ENCODE measurements at places on chromosomes 7 and 10.

DNA sequence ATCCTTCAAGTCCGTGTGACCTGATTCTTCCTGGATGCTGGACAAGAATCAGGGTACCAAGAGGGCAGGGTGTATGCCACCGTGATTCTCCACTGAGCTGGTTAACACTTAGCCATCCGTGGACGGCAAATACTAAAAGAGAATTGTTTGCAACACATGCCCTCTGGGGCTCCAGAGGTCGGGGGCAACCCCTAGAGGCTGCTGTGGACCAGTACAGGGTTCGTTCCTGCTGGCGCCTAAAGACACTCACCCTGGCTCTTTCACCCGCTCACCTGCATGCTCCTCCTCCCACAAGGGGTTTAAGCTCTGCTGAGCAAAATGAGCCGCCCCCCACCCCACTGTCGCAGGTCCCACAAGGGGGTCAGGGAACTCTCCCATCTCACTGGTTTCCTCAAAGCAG lies 148.7 kb upstream of the ITGB1 start:
- no peak for DNase-seq

- DNase-seq, result peak; percentile 79
Measured at GRCh38 chr7:107971613-107972012, 31.3 kb downstream of the LAMB1 start.

DNA sequence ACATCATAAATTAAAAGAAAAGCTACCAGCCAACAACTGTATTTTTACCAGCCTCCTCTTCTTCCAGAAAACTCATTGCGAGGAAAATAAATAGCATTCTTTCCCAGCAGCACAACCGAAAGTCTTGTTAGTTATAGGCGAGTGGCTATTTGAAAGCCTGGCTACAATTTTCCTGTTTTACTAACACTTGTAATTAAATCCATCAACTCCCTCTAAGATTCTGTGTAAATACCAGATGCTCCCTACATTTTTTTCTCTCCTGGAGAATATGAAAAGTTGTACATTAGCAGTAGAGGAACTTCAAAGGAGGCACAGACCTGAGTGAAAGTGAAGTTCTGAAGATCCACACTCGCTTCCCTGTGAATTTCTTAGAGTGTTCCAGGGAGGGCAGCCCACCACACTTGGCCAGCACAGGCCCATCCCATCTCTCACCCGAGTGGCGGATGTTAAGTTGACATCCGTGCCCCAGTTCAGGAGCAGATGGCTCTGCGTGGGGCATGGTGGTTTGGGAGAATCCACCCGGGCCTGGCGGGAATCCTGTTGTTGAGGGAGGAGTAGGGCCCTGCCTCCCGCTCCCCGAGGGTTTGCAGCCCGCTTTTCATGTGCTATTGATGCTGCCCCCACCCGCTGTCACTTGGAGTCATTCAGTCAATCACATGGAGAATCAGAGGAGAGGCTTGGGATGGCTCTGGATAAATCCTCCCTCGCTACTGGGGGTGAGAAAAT lies 451.0 kb upstream of the GALNT17 start:
- DNase-seq, result no peak

GRCh38 chr7:95469187-95469586 lies 16.6 kb upstream of the ASB4 start:
- no peak for DNase-seq

GRCh38 chr10:62657244-62657835 lies 147.2 kb upstream of the ADO start:
- no peak for DNase-seq

DNA sequence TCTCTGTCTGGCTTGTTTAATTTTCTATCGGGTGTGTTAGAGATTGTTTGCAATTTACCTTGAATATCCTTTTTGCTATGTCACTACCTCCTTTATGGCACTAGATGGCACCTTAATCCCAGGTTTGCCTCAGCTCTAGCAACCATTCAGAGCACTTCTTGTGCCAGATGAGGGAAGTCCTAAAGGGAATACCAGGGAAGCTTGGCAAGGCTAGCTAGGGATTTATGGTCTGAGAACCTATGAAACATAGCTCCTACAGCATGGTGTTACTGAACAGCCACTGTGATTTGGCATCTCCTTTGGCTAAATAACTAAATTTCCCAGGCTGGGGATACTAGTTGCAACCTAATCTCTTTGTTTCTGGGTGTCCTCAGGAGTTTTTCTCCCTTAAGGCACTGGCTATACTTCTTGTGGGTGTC lies 69.0 kb upstream of the VOPP1 start:
- peak; percentile 90 for DNase-seq

DNA sequence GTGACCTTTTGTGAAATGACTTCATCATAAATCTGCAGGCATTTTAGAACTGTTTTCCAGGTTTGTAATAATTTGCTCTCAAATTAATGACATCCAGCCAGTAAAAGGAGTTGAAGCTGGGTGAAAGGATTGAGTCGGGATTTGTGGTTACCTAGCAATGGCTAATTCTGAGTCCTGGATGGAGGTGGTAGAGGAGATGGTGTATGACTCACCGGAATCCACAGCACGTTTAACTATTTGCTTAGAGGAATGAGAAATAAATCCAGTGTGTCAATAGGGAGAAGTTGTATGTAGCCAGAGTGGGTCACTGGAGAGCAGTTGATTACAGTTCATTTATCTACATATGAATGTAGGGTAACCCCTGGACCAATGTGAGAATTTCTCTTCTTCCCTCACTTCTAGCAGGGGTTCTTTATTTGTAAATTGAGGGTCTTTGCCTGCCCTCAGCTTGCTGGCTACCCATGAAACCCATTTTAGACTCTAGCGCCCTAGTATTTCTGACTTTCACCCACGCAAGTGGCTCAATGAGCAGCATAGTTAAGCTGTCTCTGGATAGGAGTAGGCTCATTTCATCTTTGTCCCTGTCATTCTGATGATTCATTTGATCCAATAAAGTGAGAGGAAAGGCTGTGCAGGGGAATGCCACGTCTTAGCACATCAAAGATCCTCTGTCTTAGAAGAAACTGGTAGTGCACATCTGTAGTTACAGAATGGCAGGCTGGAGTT lies 547.8 kb downstream of the SORCS3 start:
- DNase-seq, result peak; percentile 84

- DNase-seq, result no peak
Measured at GRCh38 chr7:134654104-134654775, 7.6 kb downstream of the BPGM start.

DNA sequence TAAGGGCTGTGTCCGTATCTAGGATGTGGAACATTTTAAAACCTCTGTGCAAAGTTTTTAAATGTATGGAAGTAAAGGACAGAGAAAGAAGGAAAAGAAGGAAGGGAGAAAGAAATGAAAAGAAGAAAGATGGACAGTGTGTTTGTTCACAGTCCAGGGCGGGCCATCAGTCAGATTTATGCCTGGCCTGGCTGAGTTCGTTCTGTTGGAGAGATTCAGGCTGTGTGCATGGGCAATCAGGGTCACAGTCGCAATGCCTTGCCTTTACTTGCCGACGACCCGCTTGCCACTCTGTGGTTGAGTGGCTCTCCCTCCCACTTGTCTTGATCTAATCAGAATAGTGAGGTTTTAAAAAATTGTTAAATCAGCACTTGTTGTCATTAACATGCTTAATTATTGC lies 369.4 kb upstream of the BMPER start:
- no peak for DNase-seq

DNA sequence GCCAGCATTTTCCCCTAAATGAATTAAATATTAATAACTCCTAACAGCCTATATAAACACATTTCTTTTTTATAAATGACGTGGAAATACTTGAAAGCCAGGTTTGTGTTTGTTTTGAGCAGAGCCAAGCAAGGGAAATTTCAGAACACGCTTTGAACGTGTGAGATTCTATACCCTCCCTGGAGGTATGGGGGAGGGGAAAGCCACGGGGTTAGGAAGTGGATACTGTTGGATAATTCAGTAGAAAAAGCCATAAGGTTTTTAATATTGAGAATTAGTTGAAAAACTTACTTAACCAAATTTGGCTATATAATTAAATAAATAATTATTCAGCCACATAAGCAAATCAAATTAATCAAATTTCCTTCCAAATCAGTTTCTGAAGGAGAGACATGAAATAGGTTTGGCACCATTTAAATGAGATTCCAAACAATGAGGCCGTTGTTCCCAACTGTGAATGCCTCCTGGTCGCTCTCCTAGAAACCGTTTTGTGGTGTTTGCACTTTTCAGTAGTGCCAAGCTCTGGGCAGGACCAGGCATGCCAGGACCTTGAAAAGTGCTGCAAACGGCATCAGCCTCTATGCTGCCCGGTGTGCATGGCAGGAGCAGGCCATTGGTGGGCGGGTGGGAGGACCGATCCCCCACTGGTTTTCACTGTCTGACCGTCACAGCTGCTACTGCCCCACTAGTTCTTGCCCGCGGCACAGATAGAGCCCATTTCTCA lies 88.1 kb downstream of the SEPTIN14 start:
- no peak for DNase-seq

- DNase-seq, result no peak
Measured at GRCh38 chr10:20257422-20257821, 441.2 kb downstream of the PLXDC2 start.

- no peak for DNase-seq
Measured at GRCh38 chr10:86744067-86744725, 12.2 kb upstream of the BMPR1A start.

DNA sequence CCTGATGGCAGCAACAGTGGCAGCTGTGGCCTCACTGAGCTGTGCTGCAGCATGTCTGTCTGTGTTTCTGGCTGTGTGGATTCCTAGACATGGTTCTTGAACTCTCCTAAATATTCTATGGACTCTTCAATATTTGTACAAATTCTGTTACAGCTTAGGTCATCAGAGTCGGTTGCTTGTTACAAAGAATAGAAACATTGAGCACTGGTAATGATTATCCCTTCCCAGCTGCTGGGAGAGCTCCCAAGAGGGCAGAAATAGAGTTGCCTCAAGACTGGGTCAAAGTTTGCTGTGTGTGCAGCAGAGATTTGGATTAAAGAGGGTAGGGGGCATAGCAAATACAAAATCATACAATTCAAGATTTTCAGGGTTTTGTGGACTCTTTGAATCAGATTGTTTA lies 337.1 kb upstream of the AKR1E2 start:
- peak; percentile 38 for DNase-seq

GRCh38 chr7:44621034-44621749 lies 14.8 kb downstream of the OGDH start:
- no peak for DNase-seq

DNA sequence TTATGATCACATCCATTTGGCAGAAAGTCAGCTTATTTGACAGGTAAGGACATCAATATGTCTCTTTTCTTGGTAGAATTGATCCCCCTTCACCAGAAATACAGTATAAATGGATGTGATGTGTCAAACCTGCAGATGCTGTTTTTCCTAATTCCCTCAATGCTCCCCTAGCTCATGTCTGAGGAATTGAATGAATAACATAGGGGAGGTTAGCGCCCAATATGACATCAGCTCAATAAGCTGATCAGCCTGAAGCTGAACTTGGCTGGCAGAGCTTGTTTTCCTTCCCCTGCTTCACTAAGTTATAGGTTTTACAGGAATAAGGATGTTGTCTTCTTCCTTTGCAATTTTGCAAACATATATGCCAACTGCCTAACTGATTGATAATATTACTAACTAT lies 132.5 kb downstream of the REEP3 start:
- DNase-seq, result no peak

- DNase-seq, result peak; percentile 68
Measured at GRCh38 chr7:75977743-75978142, 16.7 kb downstream of the TMEM120A start.

GRCh38 chr7:139488810-139489209 lies 5.3 kb upstream of the KLRG2 start:
- peak; percentile 17 for DNase-seq

DNA sequence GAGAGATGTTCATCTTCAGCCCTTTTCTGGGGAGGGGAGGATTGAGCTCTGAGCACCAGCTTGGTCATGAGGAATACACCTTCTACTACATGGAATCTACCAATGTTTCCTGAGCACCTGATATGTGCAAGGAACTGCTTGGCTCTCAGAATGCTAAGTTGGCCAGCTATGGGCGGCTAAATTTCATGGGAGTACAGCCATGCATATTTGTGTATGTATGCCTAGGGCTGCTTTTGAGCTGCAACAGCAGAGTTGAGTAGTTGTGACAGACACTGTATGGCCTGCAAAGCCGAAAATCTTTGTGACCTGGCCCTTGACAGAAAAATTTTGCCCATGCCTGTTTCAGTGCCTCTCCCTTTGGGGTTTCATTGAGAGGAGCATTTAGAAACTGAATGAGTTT lies 44.9 kb downstream of the NPY start:
- DNase-seq, result no peak

GRCh38 chr10:72243822-72244437 lies 27.9 kb upstream of the ASCC1 start:
- peak; percentile 95 for DNase-seq

- peak; percentile 58 for DNase-seq
Measured at GRCh38 chr10:66811211-66811610, 114.6 kb upstream of the LRRTM3 start.

- DNase-seq, result no peak
Measured at GRCh38 chr10:82148764-82149163, 273.8 kb downstream of the NRG3 start.

GRCh38 chr10:23702977-23703414 lies 264.1 kb downstream of the OTUD1 start:
- DNase-seq, result peak; percentile 49

DNA sequence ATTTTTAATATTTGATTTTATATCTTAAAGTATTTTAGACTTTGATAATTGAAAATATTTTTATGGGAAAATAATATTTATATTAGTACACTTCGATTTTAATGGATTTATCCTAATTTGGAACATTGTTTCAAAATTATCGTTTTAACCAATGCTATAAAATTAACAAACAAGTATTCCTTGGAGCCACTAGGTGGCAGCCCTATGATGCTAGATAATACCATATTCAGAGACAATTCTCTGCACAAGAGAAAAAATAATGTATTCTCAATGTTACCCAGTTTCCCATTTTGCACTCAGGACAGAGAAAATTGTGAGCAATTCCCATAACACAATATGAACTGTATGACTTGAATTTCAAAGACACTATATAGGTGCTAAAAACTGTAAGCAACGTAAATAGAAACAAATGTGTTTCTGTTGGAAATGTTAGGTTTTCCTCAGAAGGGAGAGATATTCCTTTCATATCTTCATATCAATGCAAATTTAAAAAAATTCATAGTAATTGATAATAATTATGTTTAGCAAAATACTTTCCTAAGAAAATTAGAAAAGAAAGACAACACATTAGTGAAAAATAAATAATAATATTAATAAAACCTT lies 237.8 kb downstream of the SEMA3E start:
- DNase-seq, result peak; percentile 55

- no peak for DNase-seq
Measured at GRCh38 chr7:101104193-101104713, 19.0 kb downstream of the TRIM56 start.

DNA sequence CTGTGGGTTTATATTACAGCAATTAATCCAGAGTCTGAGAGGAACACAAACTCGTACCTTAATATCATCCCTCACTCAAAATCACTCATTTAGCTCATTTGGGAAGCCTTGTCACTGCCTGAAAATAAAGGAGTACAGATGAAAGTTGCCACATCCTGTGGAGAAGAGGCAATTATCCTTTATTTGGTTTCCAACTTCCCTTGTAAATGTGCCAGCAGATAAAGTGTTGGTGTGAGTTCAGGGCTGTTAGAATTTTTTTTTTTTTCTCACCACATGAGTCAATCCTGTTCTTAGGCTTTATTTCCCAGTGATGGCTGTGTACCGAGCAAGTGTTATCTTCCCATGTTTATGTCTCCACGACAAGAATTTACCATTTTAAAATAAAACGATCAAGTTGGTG lies 99.0 kb upstream of the SMIM30 start:
- no peak for DNase-seq

GRCh38 chr10:27366769-27367168 lies 126.2 kb upstream of the ACBD5 start:
- no peak for DNase-seq

All from fibroblast of upper back skin (primary cell).